ENCODE measurements at places on chromosomes 11 and 22.

GRCh38 chr11:9206496-9206895, 58.7 kb downstream of the DENND5A start:
- DNase-seq = no peak

- no peak for DNase-seq
Observed at GRCh38 chr11:34243600-34244464, 114.0 kb downstream of the ABTB2 start.

DNA sequence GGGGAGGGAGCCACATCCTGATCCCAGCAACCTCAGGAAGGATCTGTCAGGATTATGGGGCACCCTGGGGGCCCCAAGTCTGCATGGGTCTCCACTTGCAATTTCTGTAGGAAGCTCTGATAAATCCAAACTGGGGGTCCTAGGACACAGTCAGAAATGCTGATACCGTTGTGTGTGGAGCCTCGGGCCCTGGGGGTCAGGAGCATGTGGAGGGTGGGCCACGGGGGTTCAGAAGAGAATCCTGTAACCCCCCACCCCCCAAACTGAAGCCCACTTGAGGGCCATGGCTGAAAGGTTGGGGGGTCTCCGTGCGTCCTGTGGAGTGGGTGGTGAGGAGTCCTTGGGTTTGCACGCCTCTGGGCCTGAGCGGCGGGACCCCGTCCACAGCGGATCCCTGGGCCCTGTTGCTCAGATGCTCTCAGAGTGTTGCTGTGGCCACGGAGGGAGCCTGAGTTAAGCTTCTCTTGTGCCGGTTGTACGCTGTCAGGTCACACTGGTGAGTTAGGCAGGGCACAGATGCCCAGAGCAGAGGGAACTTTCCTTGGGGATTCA, 72.2 kb downstream of the LRP5 start:
- DNase-seq = no peak

DNA sequence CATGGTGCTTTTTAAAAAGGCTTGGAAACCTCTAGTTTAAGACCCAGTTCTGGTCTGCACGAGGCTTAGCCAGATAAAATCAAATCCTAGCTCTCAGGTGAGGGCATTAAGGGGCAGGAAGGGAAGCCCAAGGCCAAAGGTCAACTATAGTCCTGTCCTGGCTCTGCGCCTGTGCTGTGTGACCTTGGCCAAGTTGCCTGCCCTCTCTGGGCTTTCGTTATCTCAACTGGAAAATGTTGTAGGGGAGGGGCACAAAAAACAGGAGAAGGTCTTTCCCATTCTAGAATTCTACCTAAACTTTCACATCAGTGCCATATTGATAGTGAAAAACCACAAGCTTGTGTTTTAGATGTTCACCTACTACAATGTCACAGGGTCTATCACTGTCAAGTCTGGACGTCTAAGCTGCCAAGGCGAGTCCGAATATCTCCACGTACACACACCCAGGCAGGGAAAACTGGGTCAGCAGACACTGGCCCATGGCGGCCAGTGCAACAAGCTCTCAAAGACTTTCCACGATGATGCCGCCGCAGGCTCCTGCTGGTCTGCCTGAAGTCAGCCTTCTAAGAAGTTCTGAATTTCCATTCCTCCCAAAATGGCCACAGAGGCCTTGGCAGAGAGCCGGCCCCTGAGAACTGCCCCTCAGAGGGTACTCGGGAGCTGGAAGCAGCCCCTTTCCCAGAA, 18.0 kb downstream of the MN1 start:
- DNase-seq = no peak

DNA sequence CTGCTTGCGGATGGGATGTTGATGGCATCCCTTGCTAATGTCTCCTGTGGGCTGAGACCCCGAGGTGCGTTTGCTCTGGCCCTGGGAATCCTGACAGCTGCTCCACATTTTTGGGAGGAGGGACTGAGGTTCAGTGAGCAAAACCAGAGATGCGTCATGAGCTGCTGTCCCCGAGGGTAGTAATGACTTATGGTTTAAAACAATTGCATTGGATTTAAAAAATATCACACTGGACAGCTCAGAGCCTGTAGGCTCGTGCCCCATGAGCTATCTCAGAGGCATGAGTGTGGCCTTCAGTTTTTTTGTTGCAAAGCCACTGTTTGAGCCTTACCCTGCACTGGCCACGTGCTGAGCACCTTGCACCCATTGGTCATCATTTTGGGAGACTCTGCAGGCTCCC, 20.9 kb upstream of the PARVG start:
- no peak for DNase-seq

- no peak for DNase-seq
Observed at GRCh38 chr22:46102159-46102558, 48.2 kb upstream of the PPARA start.

DNA sequence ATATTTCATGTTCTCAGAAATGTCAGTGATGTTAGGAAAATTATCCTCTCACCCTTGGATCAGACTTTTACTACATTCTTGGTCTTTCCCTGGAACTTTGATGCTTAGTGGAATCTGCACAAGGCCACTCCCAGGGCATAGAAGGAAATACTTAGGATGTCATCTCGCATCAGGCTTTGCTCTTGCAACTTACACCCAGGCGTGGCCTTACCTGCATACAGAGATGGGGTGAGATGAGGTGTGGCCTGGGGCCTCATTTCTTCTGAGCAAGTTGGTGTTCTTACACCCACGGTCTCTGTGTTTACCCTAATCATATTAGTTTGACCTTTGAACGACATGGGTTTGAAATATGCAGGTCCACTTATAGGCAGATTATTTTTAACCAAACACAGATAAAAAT, 19.0 kb upstream of the OR52K2 start:
- no peak for DNase-seq

DNA sequence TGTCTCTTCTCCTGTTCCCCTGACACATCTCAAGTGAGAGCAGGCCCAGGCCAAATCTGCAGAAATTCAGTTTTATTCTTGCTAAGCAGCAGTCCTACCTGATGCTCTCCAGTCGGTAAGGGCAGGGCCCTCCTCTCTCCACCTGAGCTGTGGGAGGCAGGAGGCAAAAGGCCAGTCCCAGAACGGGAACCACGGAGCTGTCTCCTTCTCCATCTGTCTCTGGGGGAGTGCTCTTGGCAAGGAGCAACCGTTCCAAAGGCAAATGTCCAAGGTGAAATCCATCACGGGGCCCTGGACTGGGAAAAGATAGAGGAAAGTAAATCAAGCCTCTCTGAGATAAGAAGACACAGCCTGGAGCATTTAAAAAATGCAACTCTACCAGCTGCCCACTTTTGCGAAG, 65.2 kb upstream of the CDON start:
- DNase-seq = no peak

GRCh38 chr11:32358729-32359128, 76.6 kb downstream of the WT1 start:
- no peak for DNase-seq

GRCh38 chr22:41094041-41094593, 1.7 kb downstream of the EP300 start:
- DNase-seq = no peak

GRCh38 chr22:32164075-32164860, 5.2 kb upstream of the C22orf42 start:
- no peak for DNase-seq

- no peak for DNase-seq
Observed at GRCh38 chr11:73333640-73334383, 25.7 kb downstream of the ARHGEF17 start.

- no peak for DNase-seq
Observed at GRCh38 chr11:122882189-122882856, at the start of gene JHY. Gene JHY (plus strand): TSS chr11:122882759. CDS start chr11:122885850, 3,091 bp downstream.

- no peak for DNase-seq
Observed at GRCh38 chr22:24400034-24400725, 27.2 kb upstream of the ADORA2A start.

- no peak for DNase-seq
Observed at GRCh38 chr11:35015621-35016387, 99.4 kb downstream of the PDHX start.

- DNase-seq = no peak
Observed at GRCh38 chr22:33593818-33594217, 326.5 kb downstream of the LARGE1 start.

- no peak for DNase-seq
Observed at GRCh38 chr22:44245867-44246266, 65.1 kb downstream of the PARVG start.

GRCh38 chr11:1130276-1131032, 27.3 kb upstream of the MUC5AC start:
- DNase-seq = no peak

- no peak for DNase-seq
Observed at GRCh38 chr11:85062659-85063058, 564.5 kb downstream of the DLG2 start.

GRCh38 chr11:2846056-2846455, 39.5 kb downstream of the CDKN1C start:
- DNase-seq = no peak

DNA sequence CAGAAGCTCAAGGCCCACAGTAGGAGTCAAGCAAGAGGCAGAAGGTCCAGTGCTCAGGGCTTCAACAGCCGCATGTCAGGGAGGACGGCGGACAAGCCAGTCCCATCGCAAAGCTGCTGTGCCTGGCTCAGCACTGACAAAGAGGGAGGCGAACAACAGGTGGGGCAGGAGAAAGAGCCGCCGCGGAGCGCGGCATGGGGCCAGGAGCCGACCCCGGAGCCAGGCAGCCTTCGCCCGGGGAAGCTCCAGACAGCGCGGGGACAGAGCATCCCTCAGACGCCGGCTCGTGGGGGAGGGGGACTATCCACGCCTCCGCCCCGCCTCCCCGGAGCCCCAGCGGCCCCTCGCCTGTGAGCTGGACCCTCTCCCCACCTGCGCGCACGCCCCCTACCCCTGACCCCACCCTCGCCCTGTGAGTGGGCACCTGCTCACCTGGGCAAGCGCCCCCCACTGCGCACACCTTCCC, 369 bp downstream of the DHCR7 start:
- peak; percentile 22 for DNase-seq

DNA sequence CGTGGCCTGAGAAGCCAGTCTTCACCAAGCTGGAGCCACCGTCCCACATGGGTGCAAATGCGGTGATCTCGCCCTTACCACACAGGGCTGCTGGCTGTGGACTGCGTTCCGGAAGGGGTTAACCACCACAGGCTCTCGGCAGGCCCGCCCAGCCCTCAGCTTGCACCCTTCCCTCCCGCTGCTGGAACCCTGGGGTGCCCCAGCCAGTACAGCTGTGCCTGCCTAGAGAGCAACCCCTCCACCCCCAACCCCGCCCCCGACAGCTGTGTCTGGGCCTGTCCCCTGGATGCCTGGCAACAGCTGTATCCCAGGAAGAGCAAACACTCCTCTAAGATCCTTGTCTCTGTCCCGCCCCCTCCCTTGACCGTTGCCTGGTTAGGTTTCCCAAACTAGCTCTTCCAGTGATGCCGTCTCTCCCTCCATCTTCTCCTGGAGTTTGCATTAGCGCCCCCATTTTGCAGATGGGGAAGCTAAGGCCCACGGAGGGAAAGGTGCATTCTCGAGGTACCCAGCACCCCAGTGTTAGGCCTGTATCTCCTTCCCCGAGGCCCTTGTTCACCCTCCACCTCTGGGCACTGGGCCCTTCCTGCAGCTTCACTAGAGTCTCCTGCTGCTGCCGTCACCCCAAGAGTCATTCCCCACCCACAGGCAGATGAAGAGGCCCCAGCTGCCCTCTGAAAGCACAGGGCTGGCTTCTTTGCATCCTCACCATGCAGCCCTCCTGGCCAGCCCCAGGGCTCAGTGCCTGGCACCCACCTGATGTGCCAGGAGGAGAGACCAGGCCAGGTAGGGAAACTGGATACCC, 12.6 kb upstream of the COX8A start:
- no peak for DNase-seq

GRCh38 chr22:28826921-28827320, 26.6 kb upstream of the XBP1 start:
- no peak for DNase-seq

- no peak for DNase-seq
Observed at GRCh38 chr11:19891022-19891421, 178.4 kb downstream of the NAV2 start.

DNA sequence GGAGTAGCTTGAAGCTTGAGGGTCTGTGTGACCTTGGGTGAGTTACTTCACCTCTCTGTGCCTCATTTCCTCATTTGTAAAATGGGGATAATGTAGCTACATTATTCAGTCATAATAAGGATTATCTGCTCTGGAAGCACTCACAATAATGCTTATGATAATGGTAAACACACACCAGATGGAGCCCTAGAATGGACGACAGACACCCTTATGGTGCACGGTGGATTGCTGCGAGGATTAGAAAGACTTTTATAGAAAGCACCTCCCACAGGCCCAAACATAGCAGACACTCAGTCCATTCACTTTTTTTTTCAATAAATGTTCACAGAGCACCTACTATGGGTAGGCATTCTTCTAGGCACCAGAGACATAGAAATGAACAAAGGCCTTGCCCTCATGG, 53.8 kb downstream of the LARGE1 start:
- no peak for DNase-seq

DNA sequence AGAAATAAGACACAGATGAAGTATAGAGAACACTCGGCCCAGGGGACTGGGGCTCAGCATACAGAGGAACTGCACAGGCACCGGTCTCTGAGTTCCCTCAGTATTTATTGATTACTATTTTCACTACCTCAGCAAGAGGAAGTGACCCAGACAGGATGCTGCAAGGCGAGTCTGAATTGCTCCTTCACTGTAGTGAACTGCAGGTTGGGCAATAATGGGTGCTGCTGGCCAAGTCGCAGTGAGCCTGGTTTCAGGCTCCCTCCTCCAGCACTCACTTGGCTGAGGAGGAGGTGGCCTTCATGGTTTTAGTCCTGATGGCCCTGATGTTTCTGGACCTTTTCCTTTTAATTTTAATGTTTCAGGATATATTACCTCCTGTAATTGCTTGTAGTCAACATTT, 10.4 kb downstream of the OR52K2 start:
- DNase-seq = no peak

GRCh38 chr11:63523151-63523550, 13.5 kb upstream of the PLAAT4 start:
- DNase-seq = no peak

DNA sequence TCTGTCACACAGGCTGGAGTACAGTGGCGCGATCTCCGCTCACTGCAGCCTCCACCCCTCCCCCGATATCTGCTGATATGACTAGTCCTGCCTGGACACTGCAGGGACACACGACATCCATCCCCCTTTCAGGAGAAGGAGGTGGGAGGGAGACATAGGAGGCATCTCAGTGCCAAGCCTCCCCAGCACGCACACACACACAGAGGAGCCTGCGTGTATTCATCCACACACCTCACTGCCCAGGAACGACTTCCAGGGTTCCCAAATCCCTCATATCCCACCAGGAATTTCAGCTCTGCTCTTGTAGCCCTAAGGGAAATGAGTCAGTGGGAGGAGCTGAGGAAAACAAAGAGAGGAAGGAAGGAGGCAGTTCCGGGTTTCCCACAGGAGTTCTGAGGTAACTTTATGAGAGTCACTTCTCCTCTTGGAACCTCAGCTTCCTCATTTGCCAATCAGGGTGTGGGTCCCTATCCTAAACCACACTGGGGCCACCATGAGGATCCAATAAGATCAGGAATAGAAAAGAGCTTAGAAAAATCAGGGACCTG, 37.2 kb upstream of the ACER3 start:
- DNase-seq = no peak

- DNase-seq = no peak
Observed at GRCh38 chr22:39374801-39375200, 24.8 kb upstream of the TAB1 start.

GRCh38 chr11:108933630-108934029, 268.8 kb downstream of the DDX10 start:
- no peak for DNase-seq

- DNase-seq = no peak
Observed at GRCh38 chr11:18617688-18618341, 16.3 kb downstream of the SPTY2D1 start.

Data from omental fat pad (tissue), 4 donors.